Breast epithelium (tissue), 4 donors: ENCODE measurements at places on chromosomes 12 and 14. TPM values are rescaled to one million over a fixed set of nuclear protein-coding genes. Genes with fewer than 3 reads are reported as not detected.

The TSPAN19 gene
- not detected for total RNA-seq

The SUPT16H gene
- 73.1 TPM for total RNA-seq

The PARP11 gene
- 12.3 TPM for total RNA-seq

The PAPLN gene
- 19.7 TPM for total RNA-seq

DNA sequence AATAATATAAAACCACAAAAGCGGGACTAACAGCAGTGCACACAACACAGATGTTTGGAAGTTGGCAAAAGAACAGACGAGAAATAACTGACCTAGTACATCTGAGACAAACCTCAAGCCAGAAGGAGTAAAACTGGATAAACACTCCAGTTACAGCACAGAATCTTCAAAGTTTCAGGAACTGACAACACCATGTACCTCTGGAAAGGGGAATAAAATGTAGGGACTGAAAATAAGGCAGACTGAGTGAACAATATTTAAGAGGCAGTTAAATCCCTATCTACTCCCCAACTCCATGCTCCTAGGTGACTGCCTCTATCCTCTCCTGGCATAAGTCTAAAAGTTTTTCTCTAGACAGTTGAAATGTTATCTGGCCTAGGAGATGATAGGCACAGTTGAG, 57.9 kb downstream of the ZFYVE21 start:
- H3K27me3 ChIP-seq = no peaks in the 10 kb centered on the region
- no peak overlapping the region for H3K4me3 ChIP-seq
- no peak overlapping the region for H3K27ac ChIP-seq

GRCh38 chr12:90023207-90023900, 314.7 kb upstream of the ATP2B1 start:
- no peaks in the 10 kb centered on the region for H3K4me1 ChIP-seq
- no peaks in the 10 kb centered on the region for H3K27me3 ChIP-seq
- no peak overlapping the region for H3K27ac ChIP-seq
- no peak for DNase-seq
